ENCODE measurements at places on chromosomes 5 and 9. TPM values are rescaled to one million over a fixed set of nuclear protein-coding genes. Genes with fewer than 3 reads are reported as not detected.

- H3K27me3 ChIP-seq: peaks cover 6% of the 10 kb centered on the region
- H3K4me1 ChIP-seq: no peaks in the 10 kb centered on the region
- H3K27ac ChIP-seq: no peak overlapping the region
- no peak for DNase-seq
- no peak overlapping the region for H3K4me3 ChIP-seq
Observed at GRCh38 chr9:130144703-130145102, 27.5 kb upstream of the NCS1 start.

- H3K4me1 ChIP-seq: no peaks in the 10 kb centered on the region
- no peak for DNase-seq
- H3K27me3 ChIP-seq: no peaks in the 10 kb centered on the region
- H3K4me3 ChIP-seq: no peak overlapping the region
Observed at GRCh38 chr5:31237174-31237573, 43.7 kb downstream of the CDH6 start.

DNA sequence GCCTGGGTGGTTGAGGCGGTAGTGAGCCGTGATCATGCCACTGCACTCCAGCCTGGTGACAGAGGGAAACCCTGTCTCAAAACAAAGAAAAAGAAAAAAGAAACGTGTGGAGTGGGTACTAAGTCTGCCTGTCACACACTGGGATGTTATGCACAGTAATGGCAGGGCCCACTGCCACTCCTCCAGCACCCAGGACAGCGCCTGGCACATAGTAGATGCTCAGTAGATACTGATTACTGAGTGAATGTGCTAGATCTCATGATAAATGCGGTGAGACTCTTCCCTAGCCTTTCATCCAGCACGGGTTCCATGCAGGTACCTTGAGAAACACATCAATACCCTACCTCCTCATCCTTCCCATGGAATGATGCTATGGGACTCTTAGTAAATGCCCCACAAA is 87.4 kb upstream of the HSPA9 start:
- peaks cover 7% of the 10 kb centered on the region for H3K27me3 ChIP-seq
- no peak overlapping the region for H3K4me3 ChIP-seq
- H3K36me3 ChIP-seq: no peaks in the 10 kb centered on the region

DNA sequence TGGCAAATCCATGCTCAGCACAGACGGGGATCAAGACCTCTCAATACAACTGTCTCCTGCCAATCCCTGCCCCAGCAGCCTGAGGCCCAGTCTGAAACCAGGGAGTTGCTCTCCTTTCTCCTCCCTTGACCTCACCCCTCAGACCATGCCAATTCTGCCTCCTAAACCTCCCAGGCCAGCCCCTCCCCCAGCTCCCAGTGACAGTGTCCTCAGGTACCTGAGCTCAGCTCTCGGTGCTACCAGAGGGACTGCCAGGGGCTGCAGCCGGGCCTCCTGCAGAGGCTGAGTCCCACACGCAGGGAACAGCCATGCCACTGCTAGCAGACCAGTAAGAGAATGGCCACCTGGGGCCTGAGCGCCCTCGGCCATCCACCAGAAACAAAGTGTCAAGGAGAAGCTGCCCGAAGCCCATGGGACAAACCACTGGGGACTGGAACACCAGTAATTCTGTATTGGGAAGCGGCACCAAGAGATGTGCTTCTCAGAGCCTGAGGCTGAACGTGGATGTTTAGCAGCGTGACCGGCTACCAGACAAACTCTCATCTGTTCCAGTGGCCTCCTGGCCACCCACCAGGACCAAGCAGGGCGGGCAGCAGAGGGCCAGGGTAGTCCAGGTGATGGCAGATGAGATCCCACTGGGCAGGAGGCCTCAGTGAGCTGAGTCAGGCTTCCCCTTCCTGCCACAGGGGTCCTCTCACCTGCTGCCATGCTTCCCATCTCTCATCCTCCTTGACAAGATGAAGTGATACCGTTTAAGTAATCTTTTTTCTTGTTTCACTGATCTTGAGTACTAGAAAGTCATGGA is 557 bp upstream of the IL3 start:
- H3K4me1 ChIP-seq: no peaks in the 10 kb centered on the region
- H3K36me3 ChIP-seq: no peaks in the 10 kb centered on the region
- H3K27ac ChIP-seq: no peak overlapping the region
- no peak overlapping the region for H3K4me3 ChIP-seq

- no peak overlapping the region for H3K27ac ChIP-seq
- no peaks in the 10 kb centered on the region for H3K27me3 ChIP-seq
- no peaks in the 10 kb centered on the region for H3K4me1 ChIP-seq
- no peak overlapping the region for H3K4me3 ChIP-seq
Observed at GRCh38 chr5:59437176-59437575, 456.4 kb downstream of the PDE4D start.

GRCh38 chr9:114571391-114571790 is 16.2 kb upstream of the ATP6V1G1 start:
- H3K4me1 ChIP-seq: no peaks in the 10 kb centered on the region
- H3K27me3 ChIP-seq: no peaks in the 10 kb centered on the region
- DNase-seq: no peak

Gene FLT4
- 5.0 TPM for total RNA-seq
